Activated T-helper 2 cell treated with anti-CD3 and anti-CD28 coated beads, Interferon-gamma antibody, Interleukin-2, Interleukin-4, amounts not matched to agents 10 μg/mL and 5 μg/mL and 100 μg/mL, durations not matched to agents 14 hours and 24 hours and 36 hours (primary cell): ENCODE measurements at places on chromosomes 7 and 10. TPM values are rescaled to one million over a fixed set of nuclear protein-coding genes. Genes with fewer than 3 reads are reported as not detected.

- peak; percentile 47 for DNase-seq
Observed at GRCh38 chr7:74449809-74450397, 3.8 kb upstream of the GTF2IRD1 start.

- no peak for DNase-seq
Observed at GRCh38 chr7:157565201-157565626, 228.4 kb downstream of the DNAJB6 start.

DNA sequence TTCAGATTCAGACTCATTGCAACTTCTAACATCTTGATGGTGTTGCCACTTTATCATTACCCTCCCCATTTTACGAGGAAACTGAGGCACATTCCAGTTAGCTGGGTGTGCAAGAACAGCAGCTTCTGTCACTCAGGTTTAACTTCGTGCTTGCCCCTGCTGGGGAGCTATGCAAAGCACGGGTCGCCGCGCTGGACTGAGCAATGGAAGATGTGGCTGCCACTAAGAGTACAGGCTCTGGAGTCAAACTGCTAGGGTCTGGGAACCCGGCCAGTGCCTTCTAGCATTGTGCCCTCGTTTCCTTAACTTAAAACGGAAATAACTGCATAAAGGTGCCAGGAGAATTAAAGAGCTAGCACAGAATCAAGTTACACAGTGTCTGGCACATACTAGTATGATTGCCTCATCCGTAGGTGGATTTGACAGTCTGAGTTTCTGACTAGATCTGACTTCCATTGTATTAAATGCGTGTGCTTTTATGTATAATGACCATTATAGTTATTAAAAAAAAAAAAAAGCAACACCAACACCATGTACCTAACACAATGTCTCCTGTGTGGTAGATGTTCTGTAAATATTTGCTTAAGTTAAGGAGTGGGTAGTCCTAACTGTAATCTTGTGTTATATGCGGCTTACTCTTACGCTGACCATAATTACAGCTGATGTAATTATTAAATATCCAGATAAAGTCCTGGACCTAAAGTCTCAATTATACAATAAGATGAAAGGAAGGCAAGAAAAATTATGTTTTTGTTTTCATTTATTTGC lies 842 bp downstream of the ZNF22 start:
- peak; percentile 52 for DNase-seq

GRCh38 chr10:44343843-44344242 lies 41.1 kb downstream of the CXCL12 start:
- no peak for DNase-seq

- DNase-seq = no peak
Observed at GRCh38 chr7:64626083-64626469, 39.9 kb upstream of the ZNF107 start.

DNA sequence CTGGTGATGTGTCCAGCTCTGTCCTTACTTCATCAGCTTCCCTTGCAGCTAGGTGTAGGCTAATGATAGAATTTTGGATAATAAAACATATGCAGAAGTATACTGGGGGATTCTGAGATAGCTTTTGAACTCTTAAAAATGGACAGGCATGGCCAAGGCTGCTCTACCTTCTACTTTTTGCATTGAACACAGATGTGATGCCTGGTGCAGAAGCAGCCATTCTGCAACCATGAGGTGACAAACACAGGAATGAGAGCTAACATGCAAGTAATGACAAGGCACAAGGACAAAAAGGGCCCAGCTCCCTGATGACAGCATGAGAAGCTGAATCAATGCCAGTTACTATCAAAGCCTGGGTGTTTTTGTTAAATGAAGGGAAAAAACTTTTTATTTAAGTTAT lies 686.5 kb upstream of the AUTS2 start:
- no peak for DNase-seq

DNA sequence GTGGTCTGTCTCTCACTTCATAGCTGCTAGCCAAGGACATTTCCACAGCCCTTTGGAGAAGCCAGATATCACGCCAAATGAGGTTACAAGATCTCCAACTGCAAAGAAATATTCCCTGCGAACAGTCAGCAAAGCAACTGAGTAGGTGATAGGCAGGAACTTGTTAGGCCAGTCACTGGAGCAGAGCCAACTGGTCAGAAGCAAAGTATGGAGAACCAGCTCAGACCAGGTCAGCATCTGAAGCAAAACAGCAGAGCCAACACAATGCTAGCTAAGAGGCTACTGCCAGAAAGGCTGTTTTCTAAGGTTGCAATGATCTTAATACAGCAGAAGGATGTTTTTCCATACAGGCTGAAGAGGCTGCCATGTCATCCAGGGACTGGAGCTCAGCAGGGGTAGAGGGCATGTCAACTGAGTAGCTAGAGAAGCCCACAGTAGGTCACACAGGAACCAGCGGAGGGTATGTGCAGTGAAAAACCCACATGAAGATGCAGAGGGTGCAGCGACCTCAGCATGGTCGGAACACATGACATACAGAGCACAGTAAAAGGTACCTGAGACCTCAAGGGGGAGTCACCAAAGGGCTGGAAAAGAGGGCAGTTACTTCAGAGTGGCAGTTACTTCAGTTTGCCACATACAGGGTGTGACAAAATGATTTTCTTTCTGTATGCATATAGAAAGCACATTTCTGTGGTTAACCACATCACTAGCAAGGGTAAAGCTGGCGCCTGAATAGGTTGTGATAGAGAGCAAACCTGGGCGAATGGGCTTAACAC lies 8.9 kb downstream of the SEC31B start:
- peak; percentile 77 for DNase-seq

DNA sequence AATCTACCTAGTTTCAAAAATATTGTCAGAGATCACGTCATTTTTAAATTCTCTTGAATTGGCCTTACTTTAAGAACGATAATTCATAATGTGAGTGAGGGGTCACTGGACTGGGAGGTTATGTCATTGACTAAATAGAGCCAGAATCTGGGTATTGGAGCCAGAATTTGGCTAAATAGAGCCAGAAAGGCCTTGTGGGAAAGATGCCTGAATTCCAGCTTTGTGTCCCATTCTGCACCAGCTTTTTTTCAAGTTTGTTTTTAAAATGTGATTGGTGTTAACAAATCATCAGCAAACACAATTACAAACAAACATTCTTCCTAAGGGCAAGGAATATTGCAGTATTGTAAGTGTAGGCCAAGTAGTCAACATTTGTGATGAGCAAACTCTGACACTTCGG lies 233.2 kb upstream of the PRKCQ start:
- no peak for DNase-seq

GRCh38 chr7:142669074-142669654 lies 80.1 kb upstream of the PRSS1 start:
- no peak for DNase-seq

Gene MUC3A
- total RNA-seq = 0.11 TPM in 1 of 2 replicates, not detected in the other
